Right kidney (tissue), 9 donors: ENCODE measurements at places on chromosomes 7 and 10.

DNA sequence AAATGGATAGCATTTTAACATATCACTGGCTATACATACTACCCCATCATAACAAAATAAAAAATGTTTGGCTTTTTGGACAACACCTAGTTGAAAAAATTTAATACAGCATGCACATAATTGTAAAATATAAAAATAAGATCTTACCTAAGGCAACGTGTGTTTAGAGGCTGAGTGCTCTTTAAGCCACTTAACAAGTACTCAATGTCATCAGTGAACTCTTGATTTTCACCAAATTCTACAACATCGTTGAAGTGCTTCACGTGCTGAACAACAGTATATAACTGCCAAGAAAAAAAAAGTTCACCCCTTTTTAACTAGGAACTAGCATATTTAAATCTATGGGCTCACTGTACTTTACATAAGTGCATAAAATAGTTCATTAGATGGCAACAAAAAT, 49.5 kb downstream of the WAPL start:
- no peak for DNase-seq

GRCh38 chr7:2527505-2528467, 8.2 kb downstream of the LFNG start:
- peak; percentile 17 for DNase-seq

DNA sequence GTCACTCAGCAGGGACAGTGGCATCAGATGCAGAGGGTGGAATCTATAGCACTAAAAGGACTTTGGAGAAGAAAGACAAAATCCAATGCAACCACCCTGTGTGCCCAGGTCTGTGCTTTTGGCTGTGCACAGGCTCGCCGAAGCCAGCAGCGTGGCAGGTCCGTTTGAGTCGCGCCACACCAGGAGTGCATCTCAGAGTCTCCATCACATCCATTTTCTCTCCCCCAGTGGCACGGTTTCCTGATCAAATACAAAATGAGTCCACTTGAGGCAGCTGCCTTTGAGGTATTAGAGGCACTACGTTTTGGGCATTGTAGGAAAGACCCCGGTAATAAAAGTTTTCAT, 23.4 kb upstream of the PROSER2 start:
- DNase-seq, result no peak

DNA sequence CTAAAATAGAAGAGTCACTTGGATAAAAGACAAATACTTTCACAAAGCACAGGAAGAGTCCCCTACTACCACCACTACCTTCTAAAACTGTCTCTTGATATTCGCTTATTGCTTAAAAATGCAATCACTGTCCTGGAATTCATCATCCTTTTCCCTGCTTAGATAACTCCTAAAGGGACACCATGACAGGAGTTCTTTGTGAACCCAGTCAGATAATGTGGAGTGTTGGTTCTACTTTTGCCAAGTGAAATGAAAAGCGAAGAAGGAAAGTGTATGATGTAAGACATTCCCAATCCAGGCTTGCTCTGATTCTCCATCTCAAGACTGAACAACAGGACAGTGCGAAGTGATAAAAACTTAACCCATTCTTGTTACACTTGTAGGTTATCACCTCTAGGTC, 103.0 kb downstream of the MTERF1 start:
- no peak for DNase-seq

- DNase-seq, result no peak
Observed at GRCh38 chr7:109127145-109127544, 557.5 kb downstream of the DNAJB9 start.

- DNase-seq, result no peak
Observed at GRCh38 chr7:148230296-148230695, 360.3 kb upstream of the C7orf33 start.

GRCh38 chr7:69448071-69448470, 150.2 kb upstream of the AUTS2 start:
- no peak for DNase-seq

- DNase-seq, result no peak
Observed at GRCh38 chr10:116704926-116705325, 37.4 kb downstream of the HSPA12A start.

GRCh38 chr7:924541-925231, 29.8 kb downstream of the ADAP1 start:
- peak; percentile 34 for DNase-seq

GRCh38 chr7:27946351-27946750, 206.4 kb downstream of the TAX1BP1 start:
- DNase-seq, result no peak

- DNase-seq, result no peak
Observed at GRCh38 chr7:117324960-117325359, 2.1 kb upstream of the WNT2 start.

GRCh38 chr7:20896996-20897395, 110.3 kb upstream of the SP8 start:
- no peak for DNase-seq

GRCh38 chr7:107392830-107393229, 77.0 kb upstream of the GPR22 start:
- DNase-seq, result no peak

- peak; percentile 77 for DNase-seq
Observed at GRCh38 chr7:25854608-25855497, 297.1 kb upstream of the NFE2L3 start.

DNA sequence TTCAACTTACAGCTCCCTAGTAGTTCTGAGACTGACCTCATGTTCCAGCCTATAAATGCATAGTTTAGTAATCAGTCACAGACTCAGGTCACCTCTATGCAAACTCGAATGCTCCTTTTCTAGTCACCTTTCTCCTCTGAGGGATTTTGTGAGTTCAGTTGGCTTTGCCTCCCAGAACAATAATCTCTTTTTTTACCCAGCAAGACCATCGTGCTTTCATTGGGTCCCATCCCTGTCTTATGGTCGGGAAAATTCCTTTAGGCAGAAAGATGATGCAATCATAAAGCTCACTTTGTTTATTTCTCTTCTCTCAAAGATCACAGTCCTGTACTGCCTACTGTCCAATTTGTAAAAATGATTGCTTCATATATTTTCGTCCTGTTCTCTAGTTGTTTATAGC, 38.4 kb downstream of the TWIST1 start:
- no peak for DNase-seq

DNA sequence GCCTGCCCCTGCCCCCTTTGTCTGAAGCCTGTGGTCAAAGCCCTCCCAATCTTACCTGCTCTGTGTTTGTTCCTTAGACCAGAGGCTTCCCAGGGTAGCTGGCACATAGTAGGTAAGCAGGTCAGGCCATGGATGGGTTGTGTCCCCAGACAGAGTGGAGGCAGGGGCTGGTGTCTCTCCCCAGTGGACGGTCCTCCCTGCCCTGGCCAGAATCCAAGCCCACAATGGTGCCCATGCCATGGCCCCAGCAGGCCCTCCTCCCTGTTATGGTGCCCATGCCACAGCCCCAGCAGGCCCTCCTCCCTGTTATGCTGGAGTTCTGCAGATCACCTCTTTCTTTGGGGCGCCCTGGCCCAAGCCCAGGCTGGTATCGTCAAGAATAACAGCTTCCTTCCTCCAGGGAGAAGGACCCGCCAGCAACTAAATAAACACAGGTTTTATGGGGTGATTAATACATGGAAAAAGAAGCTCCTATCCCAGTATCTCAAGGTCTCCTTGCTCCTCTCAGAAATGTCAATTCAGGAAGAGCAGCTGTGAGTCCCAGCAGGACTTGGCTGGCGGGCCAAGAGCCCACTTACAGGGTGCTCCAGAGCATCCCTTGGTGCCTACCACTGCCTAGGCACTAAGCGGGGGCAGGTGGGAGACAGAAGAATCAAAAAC, 82.0 kb downstream of the NEURL1 start:
- no peak for DNase-seq

DNA sequence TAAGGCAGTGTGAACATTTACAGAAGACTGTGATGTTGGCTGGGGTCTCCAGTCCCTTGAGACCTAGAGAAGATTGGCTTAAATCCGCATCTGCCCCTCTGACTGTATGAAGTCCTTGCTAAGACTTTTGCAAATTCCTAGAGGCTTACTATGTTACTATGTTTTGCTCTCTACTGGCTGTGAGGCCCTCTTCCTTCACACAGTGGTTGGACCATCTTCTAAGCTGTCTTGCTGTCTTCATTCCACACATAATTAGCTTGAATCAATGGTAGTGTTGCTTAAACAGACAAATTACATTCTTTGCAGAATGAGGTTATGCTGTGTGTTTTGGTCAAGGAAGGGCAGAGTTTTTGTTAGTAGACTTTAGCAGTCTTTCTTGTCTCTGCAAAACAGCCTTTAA, 658.0 kb downstream of the TYW1 start:
- DNase-seq, result no peak

GRCh38 chr7:47045207-47046051, 536.5 kb downstream of the TNS3 start:
- DNase-seq, result no peak

DNA sequence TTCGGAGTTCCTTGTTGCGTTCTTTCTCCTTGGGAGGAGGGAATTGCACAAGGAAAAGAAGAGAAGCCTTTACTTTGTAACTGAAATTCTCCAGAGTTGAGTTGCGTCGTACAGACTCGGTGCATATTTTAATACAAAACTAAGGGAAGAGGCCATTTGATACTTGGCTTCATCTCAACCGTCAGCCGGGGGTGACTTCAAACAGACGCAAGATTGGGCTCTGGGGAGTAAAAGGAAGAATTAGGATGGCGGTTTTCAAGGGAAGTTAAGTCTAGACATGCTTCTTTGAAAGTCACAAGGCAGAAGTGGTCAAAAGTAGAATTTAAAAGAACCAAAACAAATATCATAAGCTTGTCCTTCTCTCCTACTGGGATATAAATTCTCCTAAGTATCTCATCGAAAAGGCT, 1.6 kb downstream of the PRR15 start:
- DNase-seq, result no peak

DNA sequence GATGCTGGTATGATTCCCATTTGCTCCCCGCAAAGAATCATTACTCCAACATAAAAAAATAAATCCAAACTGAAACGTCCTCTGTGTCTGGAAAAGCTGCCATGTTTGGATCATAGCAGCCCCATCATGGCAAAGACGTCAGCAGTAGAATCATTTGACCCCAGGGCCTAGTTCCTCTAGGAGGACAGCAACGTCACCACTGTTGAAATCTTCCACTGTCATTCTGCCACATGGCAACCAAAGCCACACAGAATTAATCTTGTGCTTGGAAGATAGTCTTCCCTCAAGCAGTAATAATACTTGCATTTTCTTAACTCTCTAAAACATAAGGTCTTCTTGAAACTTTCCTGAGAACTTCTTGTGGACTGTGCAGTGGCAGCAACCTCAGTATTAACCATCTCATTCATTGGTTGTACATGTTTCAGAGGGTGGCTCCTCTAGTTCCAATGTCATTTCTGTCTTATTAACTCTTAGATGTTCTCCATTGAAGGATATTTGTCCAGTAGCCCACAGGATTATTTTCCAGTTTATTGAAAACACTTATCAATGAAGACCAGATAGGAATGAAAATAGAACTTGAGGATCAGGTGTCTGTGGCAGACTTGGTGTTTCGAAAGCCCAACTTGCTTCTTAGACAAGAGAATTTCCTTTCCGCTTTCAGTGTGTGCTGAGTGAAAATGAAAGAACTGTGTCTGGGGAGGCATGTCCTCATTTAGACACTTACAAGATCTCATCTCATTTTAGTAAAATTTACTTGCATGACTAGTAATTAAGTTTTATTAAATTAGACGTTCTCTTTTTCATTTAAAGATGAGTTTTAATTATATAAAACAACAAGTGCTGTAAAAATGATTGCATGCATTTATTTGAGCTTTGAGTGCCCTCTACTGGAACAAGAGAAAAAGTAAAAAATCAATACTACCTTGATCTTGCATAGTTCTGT, 28.9 kb upstream of the INHBA start:
- DNase-seq, result no peak

DNA sequence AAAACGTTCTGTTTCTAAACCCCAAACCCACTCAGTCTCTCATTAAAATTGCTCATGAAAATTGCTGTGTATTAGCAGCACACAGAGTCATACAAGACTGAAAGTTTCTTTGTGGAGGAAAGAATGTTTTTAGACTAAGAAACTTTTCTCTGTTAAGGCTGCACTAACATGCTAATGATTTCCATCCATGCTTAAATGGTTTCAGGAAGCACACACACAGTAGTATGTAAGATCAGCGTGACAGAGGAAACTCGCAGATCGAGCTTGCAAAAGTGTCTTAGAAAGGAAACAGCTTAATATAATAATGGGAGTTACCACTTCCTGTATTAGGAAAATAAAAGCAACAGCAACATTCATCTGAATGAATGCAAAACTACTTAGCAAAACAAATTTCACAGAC, 112.7 kb downstream of the ICA1 start:
- DNase-seq, result no peak

GRCh38 chr10:74913377-74913979, 87.1 kb downstream of the KAT6B start:
- DNase-seq, result no peak

GRCh38 chr10:121983852-121984251, 5.1 kb upstream of the TACC2 start:
- DNase-seq, result no peak

GRCh38 chr7:140230861-140231770, 54.3 kb upstream of the KDM7A start:
- DNase-seq, result peak; percentile 72

DNA sequence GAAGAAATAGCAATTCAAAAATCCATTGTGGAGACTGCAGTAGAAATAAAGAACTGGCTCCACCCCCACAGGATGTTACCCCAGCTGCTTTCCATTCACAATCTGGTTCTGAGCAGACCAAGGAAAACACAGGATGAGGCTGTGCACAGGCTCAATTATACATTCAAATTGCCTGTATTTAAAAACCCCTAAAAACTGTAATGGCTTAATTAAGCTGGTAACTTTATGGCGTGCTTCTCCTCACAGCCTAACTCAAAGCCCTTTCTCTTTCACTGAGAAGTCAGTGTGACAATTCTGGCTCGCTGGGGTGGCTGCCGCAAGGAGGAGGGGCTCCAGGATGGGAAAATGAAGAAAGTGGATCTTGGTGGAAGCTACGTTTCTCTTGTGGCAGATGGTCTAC, 1191.1 kb downstream of the SORCS1 start:
- peak; percentile 25 for DNase-seq
